ENCODE measurements at places on chromosomes 12 and 14.

GRCh38 chr14:77120771-77121743 lies 20.5 kb downstream of the ZDHHC22 start:
- DNase-seq, result peak; percentile 50

GRCh38 chr14:30369502-30370180 lies 189.3 kb upstream of the G2E3 start:
- no peak for DNase-seq

DNA sequence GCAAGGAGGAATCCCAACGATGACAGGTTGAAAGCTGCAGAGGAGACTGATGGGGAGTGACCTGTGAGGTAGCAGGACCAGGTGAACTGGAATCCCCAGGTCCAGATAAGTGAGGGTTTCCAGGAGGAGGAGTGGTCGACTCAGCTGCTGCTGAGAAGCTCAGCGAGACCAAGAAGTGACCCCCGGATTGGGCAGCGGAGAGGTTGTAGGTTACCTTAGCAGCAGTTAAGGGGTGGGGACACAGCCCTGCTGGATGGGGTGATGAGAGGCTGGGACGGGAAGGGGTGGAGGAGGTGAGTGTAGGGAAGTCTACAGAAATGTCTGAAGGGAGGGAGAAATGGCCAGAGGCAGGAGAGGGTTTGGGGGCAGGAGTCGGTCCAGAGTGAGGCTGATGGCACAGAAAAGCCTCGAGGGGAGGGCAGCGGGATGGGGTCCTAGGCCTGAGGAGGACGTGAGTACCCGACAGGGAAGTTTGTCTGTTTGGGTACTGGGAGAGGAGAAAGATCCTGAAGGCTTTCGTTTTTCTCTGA lies 2.6 kb upstream of the RCOR1 start:
- no peak for DNase-seq

- DNase-seq, result no peak
Observed at GRCh38 chr12:46522071-46522470, 149.5 kb upstream of the SLC38A2 start.

DNA sequence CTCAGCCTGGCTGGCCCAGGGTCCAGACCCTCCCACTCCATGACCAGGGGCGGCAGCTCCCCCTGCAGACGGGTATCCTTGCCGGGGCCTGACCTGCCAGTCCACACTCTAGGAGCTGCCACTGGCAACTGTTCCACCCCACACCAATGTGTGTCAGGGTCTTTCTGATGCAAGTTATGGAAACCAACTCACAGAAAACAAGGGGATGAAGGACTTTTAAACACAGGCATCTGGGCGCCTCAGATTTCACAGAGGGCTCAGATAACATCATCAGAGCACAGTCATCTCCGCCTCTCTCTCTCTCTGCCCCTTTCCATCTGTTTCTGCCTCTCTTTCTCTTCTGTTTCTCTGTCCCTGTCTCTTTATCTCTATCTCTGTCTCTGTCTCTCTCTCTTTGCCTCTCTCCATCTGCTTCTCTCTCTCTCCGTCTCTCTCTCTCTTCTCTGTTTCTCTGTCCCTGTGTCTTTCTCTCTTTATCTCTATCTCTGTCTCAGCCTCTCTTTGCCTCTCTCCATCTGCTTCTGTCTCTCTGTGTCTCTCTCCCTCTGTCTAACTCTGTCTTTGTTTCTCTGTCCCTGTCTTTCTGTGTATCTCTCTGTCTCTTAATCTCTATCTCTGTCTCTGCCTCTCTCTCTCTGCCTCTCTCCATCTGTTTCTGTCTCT lies 67.4 kb upstream of the FBRSL1 start:
- no peak for DNase-seq

GRCh38 chr12:69555461-69555860 lies 29.8 kb upstream of the CCT2 start:
- DNase-seq, result no peak

- no peak for DNase-seq
Observed at GRCh38 chr14:41607304-41607775, 664 bp downstream of the LRFN5 start.

DNA sequence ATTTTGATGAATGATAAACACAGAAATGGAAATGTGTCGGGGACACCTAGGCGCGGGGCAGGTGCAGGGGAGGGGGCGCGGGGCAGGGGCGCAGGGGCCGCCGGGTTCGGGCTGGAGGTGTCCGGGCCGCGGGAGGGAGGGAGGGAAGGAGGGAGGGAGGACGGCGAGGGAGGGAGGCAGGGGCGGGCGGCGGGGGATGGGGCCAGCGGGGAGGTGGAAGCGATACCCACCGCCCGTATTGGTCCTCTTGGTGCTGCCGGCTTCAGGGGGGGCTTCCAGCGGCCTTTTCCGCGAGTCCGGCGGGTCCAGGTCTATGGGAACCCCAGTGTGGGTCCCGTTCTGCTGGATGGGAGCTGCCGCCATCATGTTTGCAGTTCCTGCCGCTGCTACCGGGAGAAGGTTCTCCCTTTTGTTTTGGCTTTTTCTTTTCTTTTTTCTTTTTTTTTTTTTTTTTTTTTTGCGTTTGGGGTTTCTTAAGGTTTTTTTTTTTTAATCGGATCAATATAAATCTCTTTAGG lies 703 bp downstream of the NOVA1 start:
- DNase-seq, result no peak

GRCh38 chr14:55075628-55076175 lies 24.3 kb downstream of the MAPK1IP1L start:
- DNase-seq, result no peak

DNA sequence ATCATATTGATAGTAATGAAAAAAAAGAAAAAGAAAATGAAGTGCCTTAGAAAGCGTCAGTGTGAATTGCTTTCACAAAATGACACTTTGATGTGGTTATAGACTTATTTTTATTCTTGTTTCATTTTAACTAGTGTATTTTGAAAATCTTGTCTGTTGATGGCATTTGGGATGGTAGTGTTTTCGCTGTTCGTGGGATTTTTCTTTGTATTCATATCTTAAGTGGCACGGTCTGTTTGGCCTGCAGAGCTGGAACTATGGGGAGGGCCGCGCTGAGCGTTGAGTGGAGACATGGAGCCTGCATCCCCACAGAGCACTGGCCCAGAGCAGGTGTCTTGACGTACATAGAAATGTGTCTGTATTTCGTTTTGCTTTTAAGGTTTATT lies 61.6 kb downstream of the WDR20 start:
- DNase-seq, result peak; percentile 52

GRCh38 chr12:80681287-80681686 lies 26.1 kb upstream of the MYF6 start:
- no peak for DNase-seq

DNA sequence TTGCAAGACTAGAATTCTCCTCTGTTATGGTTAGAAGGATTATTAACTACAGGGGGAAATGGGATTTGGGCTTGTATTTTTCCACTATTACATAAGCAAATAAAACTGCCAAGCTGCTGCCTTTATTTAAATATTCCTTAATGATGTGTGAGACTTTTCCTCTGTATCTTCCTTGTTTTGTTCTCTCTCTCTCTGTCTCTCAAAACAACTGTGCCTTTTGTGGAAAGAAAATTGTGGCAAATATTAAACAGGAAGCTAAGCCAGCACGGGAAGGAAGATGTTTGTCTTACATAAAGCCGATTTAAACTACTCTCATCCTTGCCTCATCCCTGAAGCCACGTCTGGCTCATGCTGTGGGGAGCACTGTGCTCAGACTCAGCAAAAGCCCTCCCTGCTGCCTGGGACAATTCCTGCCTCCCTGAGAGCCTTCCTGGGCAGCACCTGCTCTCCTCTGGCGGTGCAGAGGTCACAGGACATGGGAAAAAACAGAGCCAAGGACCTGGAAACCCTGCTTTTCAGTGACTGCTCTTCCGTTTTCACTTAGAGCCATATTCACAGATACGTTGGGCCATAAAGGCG lies 237.2 kb downstream of the SLC15A4 start:
- DNase-seq, result no peak

DNA sequence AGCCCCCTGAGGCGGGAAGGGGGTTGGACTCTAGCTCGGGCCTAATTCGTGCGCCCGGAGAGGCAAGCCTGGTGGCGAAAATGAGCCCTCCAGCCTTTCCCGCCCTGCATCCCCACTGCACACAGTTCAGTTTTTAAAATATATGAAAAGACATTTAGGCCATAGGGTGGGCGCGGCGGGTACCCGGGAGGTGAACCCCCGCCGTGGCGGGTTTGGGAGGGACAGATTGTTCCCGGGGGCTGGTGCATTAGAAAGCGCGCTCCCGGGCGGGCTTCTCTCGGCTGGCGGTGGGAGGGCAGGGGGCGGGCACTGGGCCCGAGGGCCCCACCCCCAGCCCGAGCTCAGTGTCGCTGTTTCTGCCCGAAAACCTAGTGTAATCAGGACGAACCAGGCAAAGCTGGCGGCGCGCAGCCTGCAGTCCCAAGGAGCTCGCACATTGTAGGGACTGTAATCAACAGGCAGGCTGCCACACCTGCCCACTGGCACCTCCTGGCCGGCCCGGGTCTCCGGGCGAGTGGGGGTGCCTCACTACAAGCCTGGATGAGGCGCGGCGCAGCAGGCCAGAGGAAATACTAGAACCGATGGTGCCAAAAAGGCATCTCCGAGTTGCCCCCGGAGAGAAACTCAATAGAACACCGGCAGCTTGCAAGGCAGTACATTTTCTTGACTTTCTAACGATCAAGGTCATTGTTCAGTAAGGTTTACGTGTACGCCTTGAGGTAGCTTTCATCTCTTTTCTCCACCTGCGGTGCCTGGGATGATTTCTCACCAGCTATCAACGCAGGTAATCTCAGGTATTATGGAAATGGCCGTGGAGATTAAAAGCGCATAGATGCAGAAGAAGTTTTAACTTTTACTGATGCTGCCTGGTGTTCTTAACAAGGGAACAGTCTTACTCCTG lies 764 bp upstream of the SPTB start:
- DNase-seq, result peak; percentile 57

DNA sequence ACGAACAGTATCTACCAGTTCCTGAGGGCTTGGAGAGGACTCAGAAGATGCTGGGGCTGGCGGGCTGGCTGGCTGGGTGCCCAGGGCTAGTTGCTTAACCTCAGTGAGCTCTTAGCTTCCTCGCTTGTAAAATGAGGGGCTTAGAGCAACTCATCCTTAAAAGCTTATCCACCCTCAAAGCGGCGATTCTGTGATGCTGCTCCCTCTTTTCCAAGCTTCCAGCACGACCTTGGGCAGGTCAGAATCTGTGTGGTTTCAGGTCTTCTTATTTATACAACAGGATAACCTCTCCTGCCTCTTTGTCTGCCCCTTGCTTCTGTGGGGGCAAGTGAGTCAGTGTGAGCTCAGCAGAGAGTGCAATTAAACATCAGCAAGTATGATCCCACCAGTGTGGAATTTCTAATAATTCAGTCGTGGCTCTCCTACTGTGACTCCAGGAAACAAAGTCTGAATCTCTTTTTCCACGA lies 281.8 kb downstream of the KSR2 start:
- no peak for DNase-seq

DNA sequence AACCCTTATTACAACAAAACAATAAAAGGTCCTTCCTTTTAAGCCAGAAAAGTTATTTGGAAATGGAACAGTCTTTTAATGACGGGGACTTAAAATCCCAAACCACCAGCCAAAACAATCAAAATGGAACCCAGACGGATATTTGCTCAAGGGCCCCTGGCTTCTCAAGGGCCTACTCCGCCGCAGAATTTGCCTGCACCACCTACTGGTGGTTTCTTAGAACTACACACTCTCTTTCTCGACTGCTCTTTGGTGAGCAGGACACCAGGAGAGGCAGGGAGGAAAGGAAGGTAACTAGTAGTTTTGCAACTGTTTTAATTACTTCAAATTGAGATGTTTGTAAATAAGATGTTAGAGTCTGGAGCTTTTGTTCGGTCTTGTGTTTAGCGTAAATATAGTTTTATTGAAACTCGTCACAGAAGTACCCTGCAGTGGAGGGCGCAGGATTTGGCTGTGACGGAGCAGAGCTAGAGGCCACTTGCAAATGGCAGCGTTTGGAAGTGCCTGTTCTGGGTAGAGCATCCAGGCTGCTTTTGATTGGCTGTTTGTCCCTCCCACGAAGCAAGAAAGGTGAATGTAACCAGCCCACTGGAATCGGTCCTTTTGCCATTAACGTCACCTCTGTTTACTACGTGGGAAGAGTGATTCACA lies 238.5 kb downstream of the CACNA1C start:
- DNase-seq, result peak; percentile 67

GRCh38 chr12:113154351-113154973 lies 4.9 kb downstream of the CFAP73 start:
- DNase-seq, result peak; percentile 23

- DNase-seq, result no peak
Observed at GRCh38 chr12:42923583-42923982, 334.0 kb upstream of the PRICKLE1 start.

- no peak for DNase-seq
Observed at GRCh38 chr12:49843411-49843810, 505 bp upstream of the BCDIN3D start.

DNA sequence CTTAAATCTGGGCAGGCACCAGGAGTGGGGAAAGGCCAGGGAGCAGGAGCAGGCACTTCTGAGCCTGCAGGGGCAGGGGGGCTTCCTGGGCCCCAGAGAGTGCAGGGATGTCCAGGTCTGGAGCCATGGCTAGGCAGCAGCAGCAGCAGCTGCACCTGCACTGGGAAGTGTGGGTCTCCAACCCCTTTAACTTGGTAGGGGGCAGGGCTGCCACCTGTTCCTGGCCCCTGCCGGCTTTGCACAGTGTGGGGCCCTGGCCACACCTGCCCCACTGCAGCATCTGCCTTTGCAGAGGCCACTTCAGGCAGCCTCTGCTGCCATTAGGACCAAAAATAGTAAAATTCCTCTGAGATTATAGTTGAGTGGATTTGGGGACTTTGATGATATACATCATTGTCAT lies 138.5 kb downstream of the SLC16A7 start:
- no peak for DNase-seq

- no peak for DNase-seq
Observed at GRCh38 chr12:104299842-104300481, 3.6 kb upstream of the EID3 start.

All from activated CD4-positive, alpha-beta T cell treated with anti-CD3 and anti-CD28 coated beads, Interleukin-2, Interleukin-6, amounts not matched to agents 100 ng/mL and 50 ng/mL, durations not matched to agents 16 hours and 8 hours (primary cell).